NCI-H1436 (cell line): ENCODE measurements at places on chromosomes 3 and 15.

DNA sequence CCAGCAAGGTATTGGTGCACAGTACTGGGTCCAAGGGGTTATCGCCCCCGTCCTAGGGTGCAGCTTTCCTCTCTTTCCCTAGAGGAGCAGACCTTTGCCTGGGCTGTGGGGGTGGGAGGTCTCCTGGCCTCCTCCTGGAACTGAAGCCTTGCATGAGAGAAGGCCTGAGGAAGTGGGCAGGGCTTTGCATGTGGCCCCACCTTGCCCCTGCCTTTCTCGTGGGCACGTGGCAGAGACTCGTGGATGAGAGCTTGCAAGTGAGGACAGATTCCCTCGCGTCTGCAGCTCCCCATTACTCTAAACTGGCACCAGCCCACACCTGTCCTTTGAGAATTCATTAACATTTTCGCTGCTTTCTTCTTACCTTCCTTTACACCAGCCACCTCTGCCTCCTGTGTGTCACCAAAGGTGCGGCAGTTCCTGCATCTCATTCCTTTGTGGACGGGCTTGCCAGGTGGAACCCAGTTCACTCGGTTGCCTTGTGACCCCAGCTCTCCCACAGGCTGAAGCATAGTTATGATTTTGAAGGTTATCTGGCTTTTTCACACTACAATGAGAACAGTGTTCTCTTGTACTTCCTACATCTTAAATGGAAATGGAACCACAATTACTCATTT lies 40.9 kb upstream of the NR2C2 start:
- DNase-seq: no peak

GRCh38 chr15:71749500-71749899 lies 60.9 kb upstream of the NR2E3 start:
- DNase-seq: no peak

GRCh38 chr3:14565868-14566588 lies 25.9 kb upstream of the GRIP2 start:
- DNase-seq: no peak

DNA sequence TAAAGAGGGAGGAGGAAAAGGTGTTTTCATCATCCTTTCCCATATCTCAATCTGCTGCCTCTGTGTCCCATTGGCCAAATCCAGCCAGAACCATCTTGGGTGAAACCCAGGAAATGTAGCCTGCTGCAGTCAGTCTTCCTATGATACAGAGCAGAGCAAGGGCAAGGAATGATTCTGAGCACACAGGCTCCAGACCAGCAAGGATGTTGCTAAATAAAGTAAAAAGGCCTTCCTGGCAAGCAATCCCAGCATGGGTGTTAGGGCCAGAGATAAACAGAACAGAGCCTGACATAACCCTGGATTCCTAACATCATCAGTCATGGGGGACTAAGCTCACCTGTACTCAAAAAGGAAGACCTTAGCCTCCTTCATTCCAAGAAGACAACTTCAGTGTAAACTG lies 90.7 kb upstream of the AGTR1 start:
- DNase-seq: no peak

DNA sequence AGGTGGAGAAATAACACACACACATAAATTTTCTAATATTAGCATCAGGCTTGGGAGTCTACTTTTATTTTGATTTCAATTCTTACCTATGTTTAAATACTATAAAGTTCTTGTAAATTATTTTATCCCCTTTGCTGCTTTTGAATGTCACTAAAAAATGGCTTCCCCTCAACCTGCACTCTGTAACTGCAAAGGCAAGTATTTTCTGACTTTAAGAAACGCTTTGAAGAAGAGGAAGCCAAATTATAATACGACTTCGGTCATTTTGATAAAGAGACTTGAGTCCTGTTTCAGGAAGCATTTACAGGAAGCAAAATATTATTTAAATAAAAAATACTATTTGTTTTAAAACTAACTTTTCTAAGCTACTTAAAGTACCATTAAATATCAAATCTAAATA lies 627.7 kb upstream of the AGTR1 start:
- no peak for DNase-seq
